ENCODE measurements at places on chromosomes 7 and 10.
A peak's percentile ranks its signal among the peaks of the same experiment; 100 is the strongest.

DNA sequence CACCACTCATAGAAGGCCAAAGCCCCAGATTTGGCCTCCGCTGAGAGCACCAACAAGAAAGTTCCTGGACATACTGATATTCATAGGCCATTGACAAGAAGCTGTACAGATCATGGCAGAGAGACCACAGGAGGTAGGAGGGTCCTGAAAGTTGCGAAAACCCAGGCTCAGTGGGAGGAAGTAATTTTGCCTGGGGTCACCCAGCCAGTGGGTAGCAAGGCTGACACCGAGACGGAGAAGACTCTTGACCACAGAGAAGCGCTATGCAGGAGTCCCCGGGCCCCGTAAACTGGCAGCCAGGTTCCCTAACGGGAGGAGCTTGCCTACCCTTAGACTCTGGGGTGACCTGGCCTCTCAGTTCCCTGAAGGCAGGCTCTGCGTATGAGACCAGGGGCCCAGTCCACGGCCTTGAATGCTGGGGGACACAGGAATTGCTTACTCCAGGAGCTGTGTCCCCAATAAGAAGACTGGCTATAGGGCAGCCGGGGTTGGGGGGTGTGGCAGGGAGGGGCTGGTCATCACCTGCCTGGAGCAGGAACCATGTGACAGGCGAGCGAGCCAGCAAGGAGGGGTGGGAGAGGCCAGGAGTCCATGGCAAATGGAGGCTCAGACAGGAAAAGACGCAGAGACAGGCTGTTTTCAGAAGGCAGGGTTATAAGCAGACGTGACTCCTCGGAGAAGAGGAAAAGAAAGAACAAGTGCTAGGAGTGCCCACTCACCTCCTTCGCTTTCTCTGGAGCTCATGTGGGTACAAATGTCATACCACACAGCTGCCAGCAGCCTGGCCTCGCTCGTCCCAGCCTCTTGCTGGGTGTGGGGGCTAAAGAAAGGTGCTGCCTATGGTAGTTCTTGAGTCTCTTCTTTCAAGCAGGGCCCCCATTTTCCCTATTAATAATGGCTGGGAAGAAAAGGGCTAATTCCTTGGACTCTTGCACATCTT is 24.6 kb upstream of the NPFFR1 start:
- DNase-seq: no peak

GRCh38 chr7:25075459-25075858 is 49.6 kb downstream of the CYCS start:
- no peak for DNase-seq

GRCh38 chr10:83476211-83476610 is 663.1 kb upstream of the GHITM start:
- DNase-seq: no peak

DNA sequence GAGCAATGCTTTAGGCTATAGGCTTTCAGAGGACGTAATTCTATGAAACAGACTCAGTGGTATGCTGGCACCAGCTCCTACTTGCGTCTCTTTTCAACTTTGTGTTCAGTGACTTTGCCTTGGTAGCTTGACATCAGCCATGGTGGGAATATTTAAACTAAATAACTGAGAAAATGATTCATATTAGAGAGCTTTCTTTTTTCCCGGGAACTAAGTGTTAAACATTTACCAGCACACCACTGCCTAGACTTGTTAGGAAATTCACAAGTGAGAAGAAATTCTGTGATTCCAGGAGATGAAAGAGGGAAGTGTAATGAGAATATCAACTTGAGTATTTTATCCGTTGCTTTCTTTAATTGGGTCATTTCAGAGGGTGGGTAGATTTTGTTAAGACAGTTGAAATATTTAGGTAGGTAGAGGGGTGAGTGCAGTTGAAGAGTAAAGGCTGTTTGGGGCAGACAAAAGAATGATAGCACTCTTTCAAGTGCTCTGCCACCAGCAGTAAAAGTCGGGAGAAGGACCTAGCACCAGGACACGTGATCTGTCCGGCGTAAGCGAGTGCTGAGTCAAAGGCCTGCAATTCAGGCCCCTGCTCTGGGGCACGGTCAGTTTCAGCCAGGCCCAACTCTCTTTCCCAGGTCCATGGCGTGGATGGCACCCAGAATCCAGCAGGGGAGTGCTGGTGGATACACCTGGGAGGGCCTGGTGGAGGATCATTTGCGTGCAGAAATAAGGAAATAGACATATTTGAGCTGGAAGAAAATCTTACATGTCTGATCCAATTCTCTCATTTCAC is 206.3 kb downstream of the SNX10 start:
- DNase-seq: no peak

DNA sequence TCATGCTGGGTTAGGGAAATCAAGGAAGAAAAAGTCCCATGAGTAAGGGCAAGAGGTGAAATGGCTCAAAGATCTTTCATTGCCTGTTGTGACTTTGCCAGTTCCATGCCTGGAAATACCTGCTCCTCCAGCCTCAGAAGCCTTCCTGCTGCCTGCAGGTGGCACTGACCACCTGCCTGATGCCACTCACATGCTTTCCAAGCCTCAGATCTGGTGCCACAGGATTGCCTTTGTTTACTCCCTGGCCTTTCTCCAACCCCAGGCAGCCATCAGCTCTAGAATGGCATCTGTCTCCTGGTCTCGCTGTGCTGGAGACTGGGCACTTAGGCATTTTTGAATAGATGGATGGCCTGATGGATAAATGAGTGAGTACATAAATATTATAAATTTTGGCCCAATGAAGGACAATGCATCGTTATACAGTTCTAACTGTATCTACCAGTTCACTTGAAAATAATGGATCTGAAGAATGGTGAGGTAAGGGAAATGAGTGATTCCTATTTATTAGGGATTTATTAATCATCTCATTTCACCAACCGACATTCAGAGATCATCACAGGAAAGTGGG is 657.2 kb downstream of the INHBA start:
- DNase-seq: no peak

DNA sequence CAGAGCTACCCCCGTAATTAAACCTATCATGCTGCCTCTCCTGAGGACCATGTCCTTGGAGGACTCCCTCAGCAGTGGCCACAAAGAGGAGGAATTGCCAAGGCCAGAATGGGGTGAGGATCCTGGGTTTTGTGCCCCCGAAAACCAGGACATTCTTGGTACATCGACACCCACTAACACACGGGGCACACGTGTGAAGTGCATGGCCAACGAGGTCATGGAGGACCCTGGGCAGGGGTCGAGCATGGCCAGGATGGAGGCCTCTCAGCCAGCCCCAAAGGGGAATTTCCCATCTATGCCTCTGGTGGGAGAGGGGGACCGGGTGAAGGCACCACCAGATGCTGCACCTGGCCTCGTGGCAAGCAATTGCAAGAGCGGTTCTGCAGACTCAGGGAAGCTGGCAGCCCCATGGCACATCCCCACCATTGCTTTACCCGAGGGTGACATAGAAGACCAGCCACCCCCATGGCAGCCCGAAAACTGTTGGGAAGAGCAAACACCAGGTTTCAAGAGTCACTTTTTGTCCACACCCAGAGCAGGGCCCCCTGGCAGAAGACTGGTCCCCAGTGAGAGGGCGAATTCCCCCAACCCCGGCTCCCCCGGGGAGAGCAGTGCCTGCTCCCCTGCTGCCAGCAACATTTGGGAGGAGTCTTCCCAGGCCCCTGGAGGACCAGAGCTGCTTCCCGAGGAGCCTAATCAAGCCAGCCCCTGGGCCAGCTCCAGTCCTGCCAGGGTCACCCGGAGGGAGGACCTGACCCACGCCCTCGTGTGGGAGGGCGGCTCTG is 26.4 kb downstream of the C10orf71 start:
- DNase-seq: no peak

DNA sequence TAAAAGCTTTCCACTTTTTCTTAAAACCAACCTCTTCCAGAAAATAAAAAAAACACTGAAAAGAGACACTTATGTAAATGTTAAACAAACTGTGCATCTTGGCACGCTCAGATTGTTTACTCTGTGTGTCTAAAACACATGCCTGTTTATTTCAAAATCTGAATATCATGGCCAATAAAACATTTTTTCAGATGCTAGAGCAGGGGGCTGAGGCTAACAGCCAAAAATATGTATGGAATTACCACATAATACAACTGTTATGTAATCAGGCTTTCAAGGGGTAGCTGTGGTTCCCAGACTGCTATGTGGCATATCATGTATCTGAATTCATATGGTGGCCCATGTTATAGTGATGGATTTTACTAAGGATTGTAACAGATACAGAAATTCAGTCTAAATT is 130.4 kb downstream of the HIBADH start:
- no peak for DNase-seq

DNA sequence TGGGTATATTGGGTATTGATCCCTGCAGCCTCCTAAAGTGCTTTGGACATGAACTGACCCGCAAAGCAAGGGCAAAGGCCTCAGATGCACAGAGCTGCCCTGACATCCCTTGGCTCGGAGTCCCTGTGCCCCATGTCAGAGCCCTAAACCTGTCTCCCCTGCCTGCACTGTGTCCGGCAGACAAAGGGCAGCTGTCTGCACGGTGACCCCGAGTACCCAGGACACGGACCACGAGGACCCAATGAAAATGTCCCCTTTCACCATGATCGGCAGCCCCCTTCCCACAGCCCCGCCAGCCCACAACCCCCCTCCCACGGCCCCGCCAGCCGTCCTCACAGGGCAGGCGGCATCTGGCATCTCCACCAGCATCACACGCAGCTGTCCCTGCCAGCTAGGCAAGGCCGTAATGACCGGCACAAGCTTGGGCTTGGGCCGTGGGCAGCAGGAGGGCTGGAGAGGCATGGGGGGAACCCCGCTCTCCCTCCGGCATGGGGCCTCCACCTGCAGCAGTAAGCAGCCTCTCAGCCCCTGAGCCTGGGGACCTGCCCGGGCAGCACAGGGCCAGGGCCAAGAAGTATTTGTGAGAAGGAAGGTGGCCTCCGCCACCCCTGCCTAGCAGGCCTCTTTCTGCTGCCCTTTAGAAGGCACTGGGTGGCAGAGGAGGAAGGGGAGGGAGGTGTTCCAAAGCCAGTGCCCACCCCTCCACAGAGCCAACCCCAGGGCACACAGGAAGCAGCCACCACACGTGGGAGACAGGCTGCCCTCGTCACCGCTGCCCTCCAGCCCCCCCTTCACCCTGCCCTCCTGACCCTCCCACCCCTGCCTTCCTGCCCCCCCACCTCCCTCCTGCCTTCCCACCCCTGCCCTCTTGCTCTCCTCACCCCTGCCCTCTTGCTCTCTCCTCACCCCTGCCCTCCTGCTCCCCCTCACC is 10.1 kb downstream of the NUDT1 start:
- peak; percentile 53 for DNase-seq

DNA sequence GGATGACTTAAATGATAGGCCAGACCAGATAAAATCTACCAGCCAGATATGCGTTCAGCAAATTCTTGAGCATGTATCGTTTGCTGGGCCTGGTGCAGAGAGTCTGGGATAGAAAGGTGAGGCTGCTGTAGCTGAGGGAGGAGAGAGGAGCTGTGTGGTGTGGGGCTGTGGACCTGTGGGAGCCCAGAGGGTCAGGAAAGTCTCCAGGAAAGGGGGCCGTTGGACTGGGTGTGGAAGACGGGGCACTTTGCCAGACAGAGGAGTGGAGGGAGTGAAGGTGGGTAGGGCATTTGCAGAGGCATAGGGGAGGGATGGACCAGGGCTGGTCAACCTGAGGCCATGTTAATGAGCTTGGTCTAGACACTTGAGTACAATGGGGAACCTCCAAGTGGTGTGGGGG is 124.7 kb upstream of the UNC5B start:
- DNase-seq: no peak

DNA sequence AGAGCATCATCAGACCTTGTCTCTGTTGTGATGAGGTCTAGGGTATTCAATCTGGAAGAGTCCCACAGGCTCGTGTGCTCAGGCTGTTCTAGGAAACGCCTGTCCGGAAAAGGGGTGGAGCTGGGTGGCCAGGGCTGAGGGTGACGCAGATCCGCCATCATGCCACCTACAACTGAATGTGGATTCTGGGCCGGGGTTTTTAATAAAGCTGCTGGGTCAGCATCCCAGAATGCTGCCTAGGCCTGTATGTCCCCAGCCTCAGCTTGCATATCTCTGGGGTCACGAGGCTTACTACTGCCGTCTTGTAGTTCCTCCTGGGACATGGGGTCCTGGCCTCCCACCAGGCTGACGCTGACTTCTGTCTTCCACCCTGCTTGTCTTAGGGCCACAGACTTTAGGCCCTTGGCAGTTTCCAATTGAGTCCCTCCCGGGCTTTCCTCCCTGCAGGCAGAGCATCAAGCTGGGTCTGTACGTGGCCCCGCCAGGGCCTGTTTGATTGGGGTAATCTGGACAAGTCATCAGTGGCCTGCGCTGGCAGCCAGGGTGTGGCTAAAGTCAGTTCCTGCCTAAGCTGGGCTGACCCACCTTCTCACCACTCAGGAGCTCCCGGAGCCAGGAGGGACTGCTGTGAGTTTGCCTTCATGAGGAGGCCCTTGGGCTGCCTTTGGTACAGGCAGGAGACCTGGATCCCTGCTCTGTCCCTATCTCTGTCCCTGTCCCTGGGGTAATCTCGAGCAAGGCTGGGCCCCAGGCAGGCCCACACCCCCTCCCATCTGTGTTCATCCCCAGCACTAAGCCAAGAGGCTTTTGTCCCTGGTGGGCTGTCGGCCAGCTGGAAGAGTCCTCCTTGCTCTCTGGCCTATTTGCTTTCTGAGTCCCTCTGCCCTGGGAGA is 79.9 kb downstream of the ZMIZ1 start:
- DNase-seq: no peak

- no peak for DNase-seq
These were observed 13.8 kb downstream of the ATG9B start for GRCh38 chr7:151010307-151011096.

DNA sequence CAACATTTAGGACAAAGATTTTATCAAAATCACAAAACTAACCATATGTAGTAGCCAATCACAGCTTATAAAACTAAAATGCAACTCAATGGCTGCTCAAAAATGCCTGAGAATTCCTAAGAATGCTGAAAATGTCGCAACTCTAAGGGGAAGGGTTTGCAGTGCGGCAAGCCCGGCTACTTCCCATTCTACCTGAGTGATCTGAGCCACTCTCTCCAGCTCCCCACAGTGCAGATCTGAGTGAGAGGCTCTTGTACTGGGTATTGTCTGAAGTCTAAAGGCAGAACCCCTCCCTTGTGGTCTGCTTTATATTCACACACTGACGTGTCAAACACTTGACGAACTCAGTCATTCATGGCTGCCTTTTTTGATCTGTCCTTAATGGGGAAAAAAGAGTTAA is 28.9 kb downstream of the RAB11FIP2 start:
- no peak for DNase-seq

DNA sequence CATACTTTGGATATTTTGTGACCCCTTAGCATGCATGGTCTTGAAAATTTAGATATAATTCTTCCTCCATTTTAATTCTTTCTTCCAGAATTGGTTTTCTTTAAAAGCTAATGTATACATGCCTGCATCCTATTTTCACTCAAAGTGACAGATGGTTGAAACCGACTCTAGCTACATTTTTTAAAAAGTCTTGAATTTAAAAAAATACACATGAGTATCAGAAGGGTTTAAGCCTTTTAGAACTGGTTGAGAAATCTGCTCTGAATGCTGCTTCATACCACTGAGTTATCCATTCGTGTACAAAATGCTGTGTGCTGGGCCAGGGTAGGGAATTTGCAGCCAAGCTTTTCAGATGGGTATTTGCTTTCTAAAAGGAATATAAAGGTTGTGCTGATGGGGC is 16.5 kb downstream of the DYNC1I1 start:
- DNase-seq: no peak

DNA sequence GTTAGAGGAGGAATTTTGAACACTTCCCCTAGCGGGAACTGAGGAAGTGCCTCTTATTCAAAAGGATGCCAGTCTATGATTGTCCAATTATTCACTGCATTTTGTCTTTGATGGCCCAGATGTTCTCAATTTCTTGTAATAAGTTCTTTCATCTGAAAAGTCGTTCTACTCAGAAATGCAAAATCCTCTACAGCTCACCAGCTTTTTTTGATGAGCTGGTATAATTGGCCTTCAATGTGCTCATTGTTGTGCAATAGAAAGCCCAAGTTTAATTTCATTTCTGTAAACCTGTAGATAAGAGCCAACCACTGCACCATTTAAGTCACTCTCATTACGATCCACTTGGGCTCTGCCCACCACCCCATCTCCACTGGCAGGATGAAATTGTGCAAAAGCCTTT is 978.7 kb upstream of the AUTS2 start:
- no peak for DNase-seq

All from sciatic nerve (tissue), 2 donors.